GF-D8 (cell line): ENCODE measurements at places on chromosomes 5 and 9.

GRCh38 chr5:146426853-146427618 lies 20.1 kb upstream of the TCERG1 start:
- DNase-seq: no peak

DNA sequence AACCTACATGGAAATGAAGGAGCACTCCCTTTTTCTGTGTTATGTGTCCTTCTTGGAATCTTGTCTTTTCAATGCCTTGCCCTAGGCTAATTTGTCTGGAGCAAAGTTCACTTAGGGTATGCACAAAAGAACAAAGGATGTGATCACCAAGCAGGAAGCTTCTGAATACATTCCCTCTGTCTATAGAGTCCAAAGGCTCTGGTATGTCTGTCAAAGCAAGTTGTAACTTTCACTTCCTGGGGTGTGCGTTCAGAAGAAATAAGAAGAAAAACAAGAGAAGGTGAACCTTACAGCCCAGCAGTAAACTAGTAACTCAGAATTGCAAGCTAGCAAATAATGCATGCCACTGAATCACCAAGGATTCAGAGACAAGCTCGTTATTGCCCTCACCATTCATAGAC lies 31.7 kb upstream of the CDH6 start:
- DNase-seq: no peak

DNA sequence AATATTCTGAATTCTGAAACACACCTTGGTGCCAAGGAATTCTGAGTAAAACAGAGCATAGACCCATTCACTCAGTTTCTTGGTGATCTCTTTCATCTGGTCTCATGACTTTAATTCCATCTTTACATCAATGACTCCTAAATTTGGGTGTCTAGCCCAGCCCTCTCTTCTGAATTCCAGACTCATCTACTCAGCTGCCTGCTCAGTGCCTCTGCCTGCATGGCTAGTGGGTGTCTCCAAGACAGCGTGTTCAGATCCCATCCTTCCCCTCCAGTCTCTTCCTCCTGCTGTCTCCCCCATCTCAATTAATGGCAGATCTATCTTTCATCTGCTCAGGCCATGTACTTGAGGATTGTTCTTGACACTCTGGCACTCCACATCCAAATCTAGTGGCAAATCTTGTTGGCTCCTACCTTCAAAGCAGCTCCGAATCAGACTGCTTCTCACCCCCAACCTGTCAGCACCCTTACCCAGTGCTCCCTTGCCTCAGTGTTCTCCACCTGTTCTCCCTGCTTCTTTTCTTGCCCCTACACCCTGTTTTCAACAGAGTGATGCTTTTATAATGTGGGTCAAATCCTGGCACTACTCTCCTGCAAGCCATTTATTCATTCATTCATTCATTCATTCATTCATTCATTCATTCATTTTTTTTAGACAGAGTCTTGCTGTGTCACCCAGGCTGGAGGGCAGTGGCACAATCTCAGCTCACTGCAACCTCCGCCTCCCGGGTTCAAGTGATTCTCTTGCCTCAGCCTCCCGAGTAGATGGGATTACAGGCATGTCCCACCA lies 5.3 kb downstream of the CAVIN4 start:
- no peak for DNase-seq

GRCh38 chr5:27308153-27308552 lies 269.8 kb upstream of the CDH9 start:
- no peak for DNase-seq

GRCh38 chr5:61603211-61603908 lies 271.3 kb downstream of the ZSWIM6 start:
- no peak for DNase-seq

DNA sequence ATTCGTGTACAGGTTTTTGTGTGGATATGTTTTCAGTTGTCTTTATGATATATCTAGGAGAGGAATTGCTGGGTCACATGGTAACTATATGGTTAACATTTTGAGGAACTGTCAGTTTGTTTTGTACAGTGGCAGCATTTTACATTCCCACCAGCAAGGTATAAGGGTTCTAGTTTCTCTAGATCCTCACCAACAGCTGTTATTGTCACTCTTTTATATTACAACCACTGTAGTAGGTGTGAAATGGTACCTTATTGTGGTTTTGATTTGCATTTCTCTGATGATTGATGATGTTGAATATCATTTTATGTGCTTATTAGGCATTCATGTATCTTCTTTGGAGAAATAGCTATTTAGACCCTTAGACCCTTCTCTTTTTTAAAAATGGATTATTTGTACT lies 82.9 kb downstream of the CCDC171 start:
- no peak for DNase-seq

DNA sequence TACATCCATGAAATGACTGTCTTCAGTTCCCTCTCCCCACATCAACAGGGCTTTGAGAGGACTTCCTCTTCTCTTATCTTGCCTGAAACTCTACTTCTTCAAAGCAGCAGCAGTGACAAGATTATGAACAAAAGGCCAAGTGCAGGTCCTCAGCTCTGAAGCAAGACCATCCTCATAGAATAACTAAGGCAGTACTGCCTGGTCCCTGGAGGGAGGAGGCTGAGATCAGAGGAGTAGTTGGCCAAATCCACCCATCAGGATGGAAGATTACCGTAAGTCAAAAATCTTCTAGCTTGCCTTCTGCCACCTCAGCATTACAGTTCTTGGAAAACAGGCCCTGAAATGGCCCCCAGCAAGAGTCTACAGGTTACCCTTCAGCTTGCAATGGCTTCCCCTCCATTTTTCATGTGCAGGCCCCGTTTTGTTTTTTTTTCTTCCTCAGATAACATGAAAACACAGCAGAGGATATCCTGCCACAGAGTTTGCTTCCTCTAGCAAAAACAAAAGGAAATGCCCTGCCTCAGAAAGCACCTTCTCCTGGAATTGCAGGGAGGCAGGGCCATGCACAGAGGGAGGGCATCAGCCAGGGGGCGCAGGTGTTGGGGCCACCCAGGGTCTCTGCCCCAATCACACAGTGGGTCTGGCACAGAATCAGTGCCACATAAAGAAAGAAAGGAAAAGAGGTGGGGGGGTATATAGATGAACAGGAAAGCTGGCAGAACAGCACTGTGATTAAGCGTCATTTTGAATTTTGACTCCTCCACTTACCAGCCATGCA lies 40.0 kb downstream of the KLHL3 start:
- peak; percentile 39 for DNase-seq

GRCh38 chr5:61575103-61575502 lies 243.0 kb downstream of the ZSWIM6 start:
- no peak for DNase-seq

- DNase-seq: no peak
Measured at GRCh38 chr5:33300209-33300742, 140.5 kb upstream of the TARS1 start.

- no peak for DNase-seq
Measured at GRCh38 chr9:16357828-16358227, 512.6 kb downstream of the BNC2 start.

DNA sequence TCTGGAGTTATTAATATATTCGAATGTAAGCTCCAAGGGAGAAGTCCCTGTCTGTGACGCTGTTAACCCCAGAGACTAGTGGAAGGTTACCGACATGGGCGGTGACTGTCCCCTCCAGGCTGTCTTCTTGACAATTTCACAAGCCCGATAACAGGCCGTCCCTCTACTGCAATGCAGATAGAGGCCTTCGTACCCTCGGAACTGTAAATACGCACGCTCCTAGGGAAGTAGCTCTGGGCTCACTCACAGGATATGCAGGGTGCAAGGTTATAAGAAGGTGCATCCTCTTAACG lies 680 bp upstream of the RFK start:
- peak; percentile 66 for DNase-seq

DNA sequence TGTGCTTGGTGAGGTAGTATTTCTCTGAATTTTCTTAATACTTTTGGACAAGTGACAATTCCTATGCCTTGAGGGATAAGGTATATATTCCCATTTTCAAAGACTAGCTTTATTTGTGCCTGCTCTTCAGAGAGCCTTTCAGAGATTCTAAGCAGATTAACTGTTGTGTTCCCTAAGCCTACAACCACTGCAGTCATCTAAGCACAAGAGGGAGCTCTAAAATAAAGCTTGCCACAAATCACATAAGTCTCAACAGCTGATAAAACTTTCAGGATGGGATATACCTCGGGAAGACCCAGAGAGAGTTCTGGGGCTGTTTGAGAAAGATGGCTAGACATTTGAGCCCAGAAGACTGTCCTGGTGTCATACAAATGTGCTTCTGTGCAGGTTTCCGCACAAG lies 157.3 kb downstream of the CYLC2 start:
- no peak for DNase-seq

DNA sequence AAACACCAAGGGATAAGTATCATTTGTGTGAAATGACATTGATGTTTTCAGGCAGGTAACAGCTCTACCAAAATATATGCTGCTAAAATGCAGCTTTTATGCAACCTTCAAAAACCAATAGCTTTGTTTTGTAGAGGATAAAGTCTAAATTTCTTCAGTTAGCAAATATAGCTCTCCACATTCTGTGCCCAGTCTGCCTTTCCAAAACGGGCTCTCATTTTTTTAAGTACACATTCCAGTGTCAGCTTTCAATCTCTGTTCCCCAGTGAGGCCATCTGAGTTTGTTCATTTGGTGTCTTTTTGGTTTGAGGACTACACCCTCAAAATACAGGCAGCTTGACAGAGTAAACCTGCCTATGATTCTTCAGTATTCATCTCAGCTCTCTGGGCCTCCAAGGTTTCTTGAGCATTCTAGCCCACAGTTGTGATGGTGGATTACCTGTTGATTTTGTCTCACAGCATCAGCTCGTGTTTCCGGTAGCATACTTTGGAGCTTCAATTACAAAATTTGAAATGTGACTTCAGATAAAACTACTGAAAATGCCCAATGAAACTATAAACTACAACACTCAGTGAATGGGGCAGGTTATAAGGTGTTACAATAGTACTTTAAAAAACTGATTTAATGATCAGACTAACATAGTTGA lies 55.7 kb downstream of the NR3C1 start:
- no peak for DNase-seq

GRCh38 chr9:105306351-105307140 lies 62.1 kb downstream of the SLC44A1 start:
- no peak for DNase-seq

- no peak for DNase-seq
Measured at GRCh38 chr9:91146391-91147019, 215.2 kb downstream of the AUH start.

- DNase-seq: no peak
Measured at GRCh38 chr5:177023303-177023664, 788 bp downstream of the ZNF346 start.

DNA sequence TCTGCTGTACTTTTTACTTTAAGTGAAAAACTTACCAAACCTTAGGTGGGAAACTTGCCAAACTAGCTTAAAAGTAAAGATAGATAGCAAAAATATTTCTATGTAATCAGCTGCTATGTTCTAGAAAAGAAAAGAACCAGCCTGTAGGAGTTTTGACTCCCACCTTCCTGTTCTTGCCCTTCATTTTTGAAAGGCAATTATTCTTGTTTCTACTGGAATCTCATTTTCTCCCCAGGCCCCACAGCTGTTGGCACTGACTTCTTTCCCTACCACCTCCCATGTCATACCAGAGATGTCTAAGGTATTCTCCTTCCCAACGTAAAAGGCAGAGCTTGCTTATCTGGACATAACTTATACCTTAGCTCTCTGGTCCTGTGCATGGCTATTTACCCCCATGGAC lies 389.7 kb downstream of the ARHGEF28 start:
- no peak for DNase-seq

DNA sequence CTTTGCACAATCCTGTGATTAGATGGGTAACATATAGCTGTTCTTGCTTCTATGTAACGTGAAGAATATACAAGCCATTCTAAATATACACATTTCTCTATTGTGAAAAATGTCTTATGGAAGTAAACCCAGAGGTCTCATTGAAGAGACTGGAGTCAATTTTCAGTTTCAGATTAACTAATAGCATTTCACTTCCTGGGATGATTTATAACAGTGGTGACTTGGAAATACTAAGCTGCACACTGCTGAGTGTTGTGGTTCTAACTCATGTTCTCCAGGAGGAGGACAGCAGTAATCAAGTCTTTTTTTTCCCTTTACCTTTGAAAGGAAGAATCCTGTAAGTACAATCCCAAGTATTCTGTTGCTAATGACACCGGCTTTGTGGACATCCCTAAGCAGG lies 3.3 kb downstream of the CTSL start:
- no peak for DNase-seq

DNA sequence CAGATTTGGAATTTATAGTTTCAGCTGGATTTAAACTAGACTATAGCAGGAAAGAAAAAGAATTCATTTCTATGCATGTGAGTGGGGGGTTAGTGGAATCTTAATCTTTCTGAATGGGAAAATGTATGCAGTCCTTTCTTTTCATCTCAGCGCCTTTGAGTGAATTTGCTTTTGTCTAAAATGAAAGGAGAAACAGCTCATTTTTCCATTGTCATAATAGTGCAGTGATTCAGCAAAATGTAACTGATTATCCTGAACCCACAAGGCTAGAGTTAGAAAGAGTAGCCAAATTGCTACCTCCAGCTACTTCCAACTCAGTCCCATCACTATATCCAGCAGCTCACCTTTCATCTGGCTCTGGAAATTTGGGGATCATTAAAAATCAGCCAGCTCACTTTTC lies 134.4 kb downstream of the ADAMTSL1 start:
- no peak for DNase-seq

DNA sequence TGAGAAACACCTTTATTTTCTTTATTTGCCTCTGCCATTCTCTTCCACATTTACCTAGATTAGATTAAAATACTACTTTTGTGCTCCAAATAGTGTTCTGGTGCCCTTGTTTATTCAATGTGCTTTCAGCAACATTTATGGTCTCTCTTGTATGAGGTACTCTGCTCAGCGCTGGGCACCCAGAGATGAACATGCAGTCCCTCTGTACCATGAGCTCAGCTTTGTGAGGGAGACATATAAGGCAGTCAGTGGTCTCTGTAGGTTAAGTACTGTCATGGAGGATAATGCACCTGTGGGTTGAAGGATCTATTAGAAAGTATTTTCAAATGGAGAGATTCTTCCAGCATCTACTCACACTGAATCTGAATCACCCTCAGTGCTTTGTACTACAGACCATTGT lies 176.5 kb downstream of the TAF11L14 start:
- no peak for DNase-seq

GRCh38 chr5:54469622-54470021 lies 14.1 kb downstream of the HSPB3 start:
- DNase-seq: no peak

- no peak for DNase-seq
Measured at GRCh38 chr9:135948446-135948845, 12.7 kb downstream of the UBAC1 start.

DNA sequence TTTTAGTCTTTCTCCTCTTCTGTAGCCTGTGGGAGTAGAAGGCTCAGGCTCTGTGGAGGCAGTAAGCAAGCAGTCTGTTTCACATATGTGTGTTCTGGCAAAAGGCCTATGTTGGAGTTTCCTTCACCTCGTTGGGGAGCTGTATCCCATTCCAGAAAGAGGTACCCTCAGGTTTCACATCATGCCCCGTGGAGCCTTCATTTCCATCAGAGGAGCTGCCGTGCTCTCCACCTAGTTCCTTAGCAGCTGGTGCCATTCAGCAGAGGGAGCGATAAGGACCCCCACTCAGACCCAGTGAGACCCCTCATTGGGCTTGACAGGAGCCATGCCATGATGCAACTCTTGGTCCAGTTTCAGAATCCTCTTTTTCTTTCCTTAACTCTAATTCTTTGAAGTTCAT lies 50.6 kb upstream of the ANGPTL2 start:
- DNase-seq: no peak
